Renal pelvis (tissue), 12 donors: ENCODE measurements at places on chromosomes 2 and 18. TPM values are rescaled to one million over a fixed set of nuclear protein-coding genes. Genes with fewer than 3 reads are reported as not detected.
A peak's percentile ranks its signal among the peaks of the same experiment; 100 is the strongest.

DNA sequence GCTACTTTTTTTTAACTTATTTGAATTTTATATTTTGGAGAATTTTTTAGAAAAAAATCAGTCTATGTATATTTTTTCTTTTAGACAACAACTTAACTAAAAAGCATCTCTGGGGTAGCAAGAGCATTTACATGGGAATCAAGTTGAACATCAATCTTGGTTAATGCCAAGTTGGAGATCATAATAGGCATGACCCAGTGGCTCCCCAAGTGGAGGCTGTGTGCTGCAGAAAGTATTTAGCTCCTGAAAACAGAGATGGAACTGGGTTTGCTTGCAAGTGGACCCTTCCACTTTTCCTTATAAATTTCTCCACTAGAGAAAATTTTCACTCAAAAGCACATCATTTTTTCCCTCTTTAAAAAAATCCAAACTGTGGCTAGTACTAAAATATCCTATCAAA, 23.9 kb upstream of the CAVIN2 start:
- DNase-seq: no peak

- no peak for DNase-seq
These were observed 166.0 kb downstream of the AGAP1 start for GRCh38 chr2:235659767-235660322.

- no peak for DNase-seq
These were observed 88.7 kb downstream of the ARHGEF33 start for GRCh38 chr2:38978296-38978903.

GRCh38 chr2:174551697-174552096, 45.9 kb downstream of the WIPF1 start:
- no peak for DNase-seq

GRCh38 chr18:62767321-62767720, 52.0 kb downstream of the PHLPP1 start:
- no peak for DNase-seq

- DNase-seq: no peak
These were observed 14.4 kb upstream of the VRK2 start for GRCh38 chr2:58032016-58032763.

DNA sequence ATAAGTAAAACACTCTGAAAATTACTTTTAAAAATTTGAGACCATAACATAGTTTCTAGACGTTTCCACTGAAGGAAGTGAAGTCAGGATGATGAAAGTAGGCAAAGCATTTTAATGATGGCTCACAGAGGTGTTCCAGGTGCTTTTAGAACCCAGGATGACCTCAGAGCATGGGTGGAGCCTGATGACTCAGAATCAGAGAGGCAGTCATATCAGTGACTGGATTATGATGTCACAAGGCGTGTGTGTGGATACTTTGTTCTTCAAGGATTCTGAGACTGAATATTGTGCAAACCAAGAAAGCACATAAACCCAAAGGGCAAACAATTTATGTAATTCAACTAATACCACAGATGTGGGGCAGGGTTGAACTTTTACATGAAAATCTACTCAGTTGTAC, 208.0 kb upstream of the FBXO11 start:
- DNase-seq: no peak

GRCh38 chr2:164657129-164657528, 35.8 kb upstream of the GRB14 start:
- DNase-seq: no peak

DNA sequence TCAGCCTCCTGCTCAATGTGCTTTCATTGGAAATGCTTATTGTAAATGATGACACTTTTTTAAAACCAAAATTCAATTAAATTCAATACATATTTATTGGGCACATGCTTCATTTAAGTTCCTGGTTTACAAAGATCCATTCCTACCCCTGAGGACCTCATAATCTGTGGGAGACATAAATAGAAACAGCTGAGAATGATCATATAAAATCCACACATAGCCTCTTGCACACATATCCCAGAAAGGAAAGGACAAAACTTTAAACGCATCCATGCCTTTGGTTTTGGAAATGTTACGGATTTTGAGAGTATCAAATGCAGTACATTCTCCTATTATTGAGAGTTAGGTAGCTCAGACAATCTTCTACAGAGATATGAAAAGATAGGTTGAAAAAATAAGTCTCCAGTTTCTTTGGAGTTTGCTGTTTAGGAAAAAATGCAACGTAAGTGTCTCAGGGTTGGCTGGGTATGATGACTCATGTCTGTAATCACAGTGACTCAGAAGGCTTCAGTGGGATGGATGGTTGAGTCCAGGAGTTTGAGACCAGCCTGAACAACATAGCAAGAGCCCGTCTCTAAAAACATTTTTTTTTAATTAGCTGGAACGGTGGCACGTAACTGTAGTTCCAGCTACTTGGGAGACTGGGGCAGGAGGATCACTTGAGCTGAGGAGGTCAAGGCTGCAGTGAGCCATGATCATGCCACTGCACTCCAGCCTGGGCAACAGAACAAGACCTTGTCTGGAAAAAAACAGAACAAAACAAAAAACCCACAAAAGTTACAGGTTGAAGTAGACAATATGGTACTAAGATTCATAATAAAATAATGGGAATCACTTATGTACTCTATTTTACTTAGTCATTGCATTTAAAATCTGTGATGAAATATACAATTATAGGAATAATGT, 3.9 kb upstream of the PRELID3A start:
- DNase-seq: no peak

- peak; percentile 10 for DNase-seq
These were observed 51.1 kb downstream of the CAPN13 start for GRCh38 chr2:30756051-30756719.

GRCh38 chr2:160224060-160224459, 24.0 kb upstream of the ITGB6 start:
- no peak for DNase-seq

- DNase-seq: peak; percentile 82
These were observed at the start of gene ATP8B1 for GRCh38 chr18:57803103-57803969. ATP8B1 (minus strand) TSS chr18:57803315; CDS start chr18:57731807, 71,508 bp downstream.

DNA sequence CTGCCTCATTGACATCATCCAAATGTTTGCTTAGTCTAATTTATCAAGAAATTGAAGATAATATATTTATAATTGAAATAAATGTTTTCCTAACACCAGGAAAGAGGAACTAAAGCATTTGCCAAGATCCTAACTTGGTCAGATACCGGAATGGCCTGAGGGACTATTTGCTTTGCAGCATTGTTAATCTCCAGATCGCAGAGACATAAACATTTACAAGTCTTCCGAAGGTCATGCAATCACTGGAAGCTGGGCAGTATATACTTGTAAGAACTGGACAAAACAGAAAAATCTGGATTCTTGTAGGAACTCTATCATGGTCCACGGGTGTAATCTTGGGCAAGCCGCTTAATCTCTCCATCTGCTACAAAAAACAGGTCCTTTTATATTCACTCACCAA, 42.2 kb downstream of the CYBRD1 start:
- DNase-seq: no peak

- DNase-seq: no peak
These were observed 66.0 kb downstream of the TTC32 start for GRCh38 chr2:19835781-19836281.

GRCh38 chr2:211061612-211062296, 505.4 kb downstream of the CPS1 start:
- DNase-seq: no peak

- DNase-seq: no peak
These were observed 648 bp upstream of the LYPD6B start for GRCh38 chr2:149037851-149038250.

Gene ZCCHC2
- 12.7 TPM for polyA plus RNA-seq

Gene KLF7
- polyA plus RNA-seq: 23.7 TPM

Gene DRC1
- 4.6 TPM for polyA plus RNA-seq

Gene KRTCAP3
- 10.6 TPM for polyA plus RNA-seq

Gene NEB
- polyA plus RNA-seq: 13.2 TPM

Gene C2orf15
- 9.6 TPM for polyA plus RNA-seq

Gene SCN2A
- 3.2 TPM for polyA plus RNA-seq
